Activated CD4-positive, alpha-beta T cell treated with anti-CD3 and anti-CD28 coated beads for 36 hours (primary cell): ENCODE measurements at places on chromosomes 13 and 19. TPM values are rescaled to one million over a fixed set of nuclear protein-coding genes. Genes with fewer than 3 reads are reported as not detected.

IRGC gene
- not detected for total RNA-seq

XRCC1 gene
- 31.6 TPM for total RNA-seq

SIGLEC11 gene
- total RNA-seq, result not detected

FUT2 gene
- total RNA-seq, result not detected

SPTBN4 gene
- 2.4 TPM for total RNA-seq

ARID3A gene
- total RNA-seq, result 36.0 TPM

C1QTNF9 gene
- not detected for total RNA-seq

SPRED3 gene
- 3.0 TPM for total RNA-seq

ALKBH7 gene
- 44.7 TPM for total RNA-seq

CPAMD8 gene
- total RNA-seq, result 0.41 TPM

CYP2S1 gene
- total RNA-seq, result 0.46 TPM

KIR3DL1 gene
- not detected for total RNA-seq

ZNF229 gene
- total RNA-seq, result 1.0 TPM

LPAR6 gene
- total RNA-seq, result 6.8 TPM

ZNF835 gene
- 4.5 TPM for total RNA-seq

POP4 gene
- total RNA-seq, result 136 TPM

IL12RB1 gene
- 17.2 TPM for total RNA-seq

SHC2 gene
- 0.21 TPM for total RNA-seq

ZNF134 gene
- 9.7 TPM for total RNA-seq

PEX11G gene
- 1.1 TPM for total RNA-seq

SIGLEC14 gene
- total RNA-seq, result not detected

GTF2F1 gene
- total RNA-seq, result 78.5 TPM

S1PR5 gene
- 0.11 TPM for total RNA-seq

ZNF567 gene
- total RNA-seq, result 8.6 TPM

CACNG8 gene
- total RNA-seq, result not detected

KMT2B gene
- 49.4 TPM for total RNA-seq

YIF1B gene
- total RNA-seq, result 90.1 TPM

LIM2 gene
- not detected for total RNA-seq

CGB7 gene
- total RNA-seq, result not detected

LILRB5 gene
- total RNA-seq, result not detected

TUBA3C gene
- not detected for total RNA-seq

ZNF266 gene
- total RNA-seq, result 22.4 TPM

CEACAM4 gene
- not detected for total RNA-seq

SIAH3 gene
- 0.18 TPM for total RNA-seq

SLC6A16 gene
- 0.42 TPM for total RNA-seq

KLF1 gene
- 0.37 TPM for total RNA-seq

MATK gene
- 24.3 TPM for total RNA-seq

TTYH1 gene
- total RNA-seq, result 0.19 TPM

HSD11B1L gene
- 3.2 TPM for total RNA-seq

SLC17A7 gene
- total RNA-seq, result 0.07 TPM

ZNF772 gene
- 6.5 TPM for total RNA-seq

ZNF90 gene
- 22.9 TPM for total RNA-seq

SBSN gene
- total RNA-seq, result not detected

LINGO3 gene
- total RNA-seq, result not detected

KASH5 gene
- 1.2 TPM for total RNA-seq

CDC42EP5 gene
- total RNA-seq, result 0.55 TPM

ZIC2 gene
- not detected for total RNA-seq

POLR1G gene
- 15.8 TPM for total RNA-seq

ZNF723 gene
- not detected for total RNA-seq

CADM4 gene
- total RNA-seq, result 0.61 TPM

GRIN2D gene
- total RNA-seq, result 0.11 TPM

APOC4 gene
- total RNA-seq, result not detected
